ENCODE measurements at places on chromosomes 7 and 10.
A peak's percentile ranks its signal among the peaks of the same experiment; 100 is the strongest.

GRCh38 chr7:1531263-1531978, 919 bp downstream of the MAFK start:
- peak; percentile 33 for DNase-seq

- DNase-seq: no peak
Measured at GRCh38 chr7:100038326-100038725, 11.2 kb upstream of the ZSCAN21 start.

DNA sequence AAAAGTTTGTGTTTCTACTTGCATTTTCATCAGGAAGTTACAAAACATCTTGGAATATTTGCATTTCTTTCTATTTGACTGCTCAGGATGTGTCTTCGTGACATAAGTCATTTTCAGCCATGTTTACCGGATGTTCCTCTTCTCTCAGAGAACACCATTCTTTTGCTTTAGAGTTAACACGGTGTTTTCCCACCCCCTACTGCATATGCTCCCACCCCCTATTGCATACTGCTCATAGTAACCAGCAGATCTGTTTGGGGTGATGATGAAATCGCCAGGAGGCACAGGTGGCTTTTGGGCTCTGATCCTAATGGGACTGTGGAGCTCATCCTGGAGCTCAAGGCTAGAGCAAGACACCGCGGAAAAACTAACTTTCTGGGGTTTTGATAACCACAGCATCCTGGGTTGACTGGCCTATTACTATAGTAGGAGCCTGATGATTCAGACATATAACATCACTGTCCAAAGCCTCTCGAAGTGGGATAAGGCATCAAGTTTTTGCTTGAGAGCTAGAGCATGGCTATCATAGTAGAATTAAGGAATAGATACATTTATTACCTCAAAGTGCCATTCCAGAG, 65.1 kb upstream of the BET1 start:
- no peak for DNase-seq

DNA sequence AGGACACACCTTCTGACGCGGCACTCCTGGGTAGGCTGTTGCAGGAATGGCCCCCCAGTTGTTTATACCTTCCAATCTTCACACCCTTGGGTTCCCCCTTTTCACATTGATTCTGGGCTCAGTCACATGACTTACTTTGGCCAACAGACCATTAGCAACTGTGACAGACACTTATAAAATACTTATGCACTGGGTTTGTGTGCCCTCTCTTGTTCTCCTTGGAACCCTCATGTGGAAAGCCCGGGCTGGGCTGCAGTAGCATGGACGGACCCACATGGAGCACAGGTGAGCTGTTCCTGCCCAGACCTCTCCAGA, 69.0 kb downstream of the ATXN7L1 start:
- no peak for DNase-seq

DNA sequence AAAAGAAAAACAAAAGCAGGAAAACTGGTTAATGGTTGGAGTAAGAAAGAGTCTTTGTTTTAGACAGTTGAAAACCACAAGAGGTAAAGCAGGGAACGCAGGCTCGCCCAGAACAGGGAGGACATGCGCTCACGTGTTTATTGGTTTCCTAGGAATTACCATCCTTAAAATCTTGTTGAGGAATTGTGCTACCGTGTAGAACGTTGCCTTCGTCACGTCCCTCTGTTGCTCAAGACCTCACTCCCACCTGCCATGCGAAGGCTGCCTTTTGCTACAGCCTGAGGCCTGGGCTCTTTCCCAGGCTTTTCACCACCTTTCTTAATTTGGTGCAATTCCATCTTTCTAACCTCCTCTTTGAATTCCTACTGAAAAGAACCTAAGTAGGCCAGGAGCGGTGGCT, 61.6 kb upstream of the CAMK1D start:
- DNase-seq: no peak

DNA sequence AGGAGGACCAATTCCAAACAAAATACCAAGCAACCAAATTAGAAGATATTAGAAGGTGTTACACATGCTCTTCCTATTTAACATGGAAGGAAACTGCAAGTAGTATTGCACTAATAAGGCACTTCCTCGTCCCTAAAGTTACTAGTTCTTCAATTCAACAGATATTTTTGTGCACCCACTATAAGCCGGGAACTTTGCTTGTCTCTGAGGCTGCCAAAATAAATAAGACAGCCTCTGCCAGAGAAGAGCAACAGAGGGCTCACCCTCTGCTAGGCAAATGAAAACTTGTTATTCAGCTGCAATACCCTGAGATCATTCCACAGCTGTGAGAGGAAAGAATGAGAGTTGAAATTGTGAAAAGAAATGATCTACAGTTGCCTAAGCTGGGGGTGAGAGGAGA, 37.4 kb upstream of the GSAP start:
- no peak for DNase-seq

GRCh38 chr10:14873090-14873760, 5.4 kb upstream of the SUV39H2 start:
- DNase-seq: peak; percentile 34

- DNase-seq: no peak
Measured at GRCh38 chr7:77985232-77985973, 186.8 kb downstream of the PHTF2 start.

DNA sequence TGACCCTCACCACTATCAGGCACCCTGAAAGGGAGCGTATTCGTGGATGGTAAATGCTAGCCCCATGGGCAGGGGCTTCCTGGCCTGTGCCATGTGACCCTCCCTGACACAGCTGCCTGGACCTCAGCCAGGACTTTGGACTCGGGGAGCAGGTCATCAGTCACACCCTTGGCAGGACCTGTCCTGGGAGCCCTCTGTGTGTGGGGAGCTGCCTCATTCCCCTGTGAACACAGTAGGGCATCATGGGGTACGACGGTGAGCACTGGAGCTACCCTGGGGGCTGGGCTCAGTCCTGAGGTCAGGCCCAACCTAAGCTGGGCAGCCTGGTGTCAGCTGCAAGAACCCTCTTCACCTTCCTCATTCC, 129.3 kb upstream of the FAM20C start:
- DNase-seq: no peak

GRCh38 chr7:108299251-108299973, 156.8 kb downstream of the NRCAM start:
- no peak for DNase-seq

- DNase-seq: no peak
Measured at GRCh38 chr7:114819616-114820362, 102.1 kb upstream of the MDFIC start.

- no peak for DNase-seq
Measured at GRCh38 chr10:58106211-58107035, 161.3 kb downstream of the IPMK start.

DNA sequence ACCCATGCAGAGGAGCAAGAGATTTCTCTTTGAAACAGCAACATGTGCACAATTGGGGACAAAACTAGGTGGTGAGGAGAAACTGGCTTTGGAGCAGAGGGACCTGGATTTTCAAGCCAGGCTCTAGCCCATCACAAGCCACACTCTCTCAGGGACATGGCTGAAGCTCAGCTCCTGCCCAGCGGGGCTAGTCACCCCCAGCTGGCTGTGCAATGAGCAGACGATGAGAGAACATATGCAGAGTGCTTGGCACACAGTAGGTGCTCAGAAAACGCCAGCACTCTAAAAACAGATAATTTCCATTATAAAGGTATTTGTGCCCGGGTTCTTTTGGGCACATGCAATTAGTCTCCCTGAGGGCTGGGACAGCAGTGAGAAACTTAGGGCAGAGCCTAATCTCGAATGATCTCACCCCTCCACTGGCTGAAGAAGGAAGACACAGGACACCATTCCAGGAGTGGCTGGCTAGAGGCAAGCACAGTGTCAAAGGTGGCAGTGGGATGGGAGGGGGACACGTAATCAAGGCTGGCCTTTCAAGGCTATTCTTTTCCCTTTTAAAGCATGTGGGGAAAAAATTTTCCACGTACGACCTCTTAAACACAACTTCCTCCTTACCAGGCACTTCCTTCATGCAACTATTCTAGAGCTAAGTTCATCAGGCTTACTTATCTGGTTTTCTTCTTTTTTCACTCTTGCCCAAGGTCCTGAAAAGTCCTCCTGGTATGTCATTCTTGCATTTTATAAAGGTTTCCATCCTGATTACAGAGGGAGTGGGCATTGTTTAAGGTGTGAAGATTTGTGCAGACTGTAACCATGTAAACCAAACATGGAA, 15.1 kb downstream of the FAM53B start:
- DNase-seq: no peak

DNA sequence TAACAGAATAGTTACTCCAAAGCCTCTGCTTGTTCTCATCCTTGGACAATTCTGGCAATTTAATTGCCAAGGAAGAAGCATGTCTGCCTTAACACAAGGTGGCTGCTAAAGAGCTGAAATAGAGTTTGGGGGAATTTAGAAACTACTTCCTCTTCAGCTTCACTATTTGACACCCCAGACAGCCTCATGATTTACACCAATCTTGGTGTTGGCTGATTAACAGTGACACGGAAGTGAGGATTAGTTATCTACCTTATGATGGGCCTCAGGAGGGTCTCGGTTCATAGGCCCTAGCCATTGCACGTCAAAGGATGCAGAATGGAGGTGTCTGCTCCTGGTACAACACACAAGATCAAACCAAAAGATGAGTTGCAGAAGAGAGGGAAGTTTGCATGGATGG, 102.4 kb downstream of the RELN start:
- no peak for DNase-seq

GRCh38 chr10:48589266-48589665, 15.6 kb downstream of the ARHGAP22 start:
- no peak for DNase-seq

DNA sequence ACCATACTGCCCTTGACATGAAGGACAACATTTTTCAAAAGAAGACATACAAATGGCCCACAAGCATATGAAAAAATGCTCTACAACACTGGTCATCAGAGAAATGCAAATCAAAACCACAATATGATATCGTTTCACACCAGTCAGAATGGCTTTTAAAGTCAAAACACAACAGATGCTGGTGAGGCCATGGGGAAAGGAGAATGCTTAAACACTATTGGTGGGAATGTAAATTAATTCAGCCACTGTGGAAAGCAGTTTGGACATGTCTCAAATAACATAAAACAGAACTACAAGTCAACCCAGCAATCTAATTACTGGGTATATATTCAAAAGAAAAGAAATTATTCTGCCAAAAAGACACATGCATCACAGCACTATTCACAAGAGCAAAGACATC, 4.2 kb upstream of the NT5C3A start:
- no peak for DNase-seq

GRCh38 chr7:33237036-33237435, 107.7 kb downstream of the BBS9 start:
- DNase-seq: no peak

GRCh38 chr10:8416760-8417159, 362.3 kb downstream of the GATA3 start:
- DNase-seq: no peak

GRCh38 chr7:52842202-52842900, 193.1 kb upstream of the POM121L12 start:
- no peak for DNase-seq

DNA sequence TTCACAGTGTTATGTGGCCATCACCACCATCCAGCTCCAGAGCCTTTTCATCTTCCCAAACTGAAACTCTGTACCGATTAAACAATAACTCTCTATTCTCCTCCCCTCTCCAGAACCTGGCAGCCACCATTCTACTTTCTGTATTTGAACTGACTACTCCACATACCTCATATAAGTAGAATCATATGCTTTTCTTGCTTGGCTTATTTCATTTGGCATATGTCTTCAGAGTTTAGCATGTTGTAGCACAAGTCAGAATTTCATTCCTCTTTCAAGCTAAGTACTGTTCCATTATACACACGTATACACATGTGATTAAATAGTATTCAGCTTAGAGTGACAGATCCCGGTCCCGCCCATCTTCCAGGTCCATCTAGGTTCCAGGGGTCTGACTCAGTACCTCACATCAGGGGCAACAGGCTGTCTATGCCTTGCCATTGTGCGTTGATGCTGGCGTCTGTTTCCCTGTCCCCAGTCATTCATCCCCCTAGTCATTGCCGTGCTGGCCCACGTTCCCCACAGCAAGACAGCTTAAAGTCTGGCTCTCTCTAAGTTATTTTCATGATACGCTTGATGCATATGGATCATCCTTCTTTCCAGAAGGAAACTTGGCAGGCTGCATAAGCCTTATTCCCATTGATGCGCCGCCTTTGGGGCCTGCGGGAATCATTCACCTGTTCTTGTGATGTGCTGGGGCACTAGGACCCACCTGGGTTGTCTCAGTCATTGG, 108.3 kb downstream of the CHN2 start:
- no peak for DNase-seq

DNA sequence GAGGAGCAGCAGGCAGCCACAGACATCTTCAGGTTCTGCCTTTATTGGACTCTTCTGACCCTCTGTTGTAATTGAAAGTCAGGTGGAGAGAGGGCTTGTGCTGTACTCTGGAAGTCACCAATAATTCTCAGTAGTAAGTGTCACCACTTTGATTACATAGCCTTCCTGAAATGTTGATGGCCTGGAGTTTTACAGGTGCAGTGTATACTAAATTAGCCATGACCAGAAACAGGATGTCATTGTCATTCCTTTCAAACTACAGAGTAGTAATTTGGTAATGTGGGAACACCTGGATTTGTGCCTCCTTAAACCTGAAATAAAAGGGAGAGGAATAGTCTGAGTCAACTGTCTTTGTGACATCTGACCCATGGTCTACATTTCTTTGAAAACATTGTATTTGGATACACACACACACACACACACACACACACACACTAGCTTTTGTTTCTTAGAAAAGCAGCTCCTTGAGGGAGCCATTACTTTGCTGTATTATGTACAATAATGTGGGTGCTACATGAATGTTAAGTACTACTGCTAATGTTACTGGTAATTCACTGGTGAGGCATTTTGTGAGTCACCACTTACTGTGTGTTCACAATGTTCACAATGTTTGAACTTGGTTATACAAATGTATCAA, 19.6 kb downstream of the ARL4A start:
- no peak for DNase-seq

GRCh38 chr10:51270936-51271530, 196.7 kb downstream of the PRKG1 start:
- no peak for DNase-seq

- no peak for DNase-seq
Measured at GRCh38 chr7:150719960-150720891, 3.8 kb downstream of the GIMAP1 start.

- DNase-seq: no peak
Measured at GRCh38 chr10:73818402-73818801, 7.0 kb upstream of the NDST2 start.

- no peak for DNase-seq
Measured at GRCh38 chr10:51244748-51245490, 170.6 kb downstream of the PRKG1 start.

GRCh38 chr7:111029574-111030251, 61.2 kb upstream of the LRRN3 start:
- DNase-seq: peak; percentile 69

GRCh38 chr7:95088536-95089215, 181.3 kb downstream of the PPP1R9A start:
- no peak for DNase-seq

Measured in activated CD4-positive, alpha-beta T cell treated with anti-CD3 and anti-CD28 coated beads, Interleukin-10, Interleukin-2, amounts not matched to agents 100 ng/mL and 50 ng/mL, durations not matched to agents 16 hours and 8 hours (primary cell).